ENCODE measurements at places on chromosomes 1 and 21.

GRCh38 chr1:33081554-33082305 is 777 bp downstream of the AZIN2 start:
- no peak for DNase-seq

- no peak for DNase-seq
Observed at GRCh38 chr1:25435397-25436108, 4.9 kb downstream of the MACO1 start.

- no peak for DNase-seq
Observed at GRCh38 chr1:246617768-246618167, 51.5 kb downstream of the CNST start.

GRCh38 chr1:108852221-108852975 is 4.5 kb downstream of the AKNAD1 start:
- DNase-seq = no peak

DNA sequence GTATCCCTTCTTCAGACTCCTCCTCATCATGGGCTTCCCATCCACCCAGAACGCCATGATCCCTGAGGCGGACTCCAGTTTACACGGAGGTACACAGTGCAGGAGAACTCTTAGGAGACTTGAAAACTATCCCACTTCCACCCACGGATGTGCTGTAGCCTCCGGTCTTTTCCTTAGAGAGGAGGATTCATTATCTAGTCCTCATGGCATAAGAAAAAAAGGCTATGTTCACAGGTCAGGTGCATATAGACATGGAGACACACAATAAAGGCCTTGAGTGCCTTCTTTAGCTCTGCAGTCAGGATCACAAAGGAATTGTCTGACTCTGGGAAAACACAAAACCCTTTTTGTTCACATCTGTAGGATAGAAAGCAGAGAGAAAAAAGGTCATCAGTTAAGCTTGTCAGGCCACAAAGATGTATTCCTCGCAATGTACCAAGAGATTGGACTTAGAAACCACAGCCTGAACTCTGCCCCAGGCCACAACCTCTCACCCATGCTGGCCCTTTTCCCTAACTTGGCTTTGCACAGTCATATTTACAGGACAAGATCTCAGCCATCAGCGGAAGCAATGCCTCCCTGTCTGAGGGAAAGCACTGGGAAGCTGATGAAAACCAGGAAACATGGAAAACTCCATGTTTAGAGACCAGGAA is 9.0 kb downstream of the CRP start:
- DNase-seq = no peak

- DNase-seq = no peak
Observed at GRCh38 chr1:202159534-202160371, 649 bp downstream of the PTPN7 start.

DNA sequence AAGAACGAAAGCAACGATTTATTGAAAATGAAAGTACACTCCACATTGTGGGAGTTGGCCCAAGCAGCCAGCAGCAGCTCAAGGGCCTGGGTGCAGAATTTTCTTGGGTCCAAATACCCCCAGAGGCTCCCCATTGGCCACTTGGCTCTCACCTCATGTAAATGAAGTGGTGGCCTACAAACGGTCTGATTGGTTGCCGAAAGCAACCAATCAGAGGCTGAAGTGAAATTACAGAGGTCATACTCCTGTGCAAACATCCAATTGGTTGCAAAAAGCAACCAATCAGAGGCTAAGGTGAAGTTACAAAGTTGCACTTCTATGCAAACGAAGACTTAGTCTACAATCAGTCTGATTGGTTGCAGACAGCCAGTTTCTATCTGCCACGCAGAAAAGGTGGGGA is 31.9 kb downstream of the FAM163A start:
- DNase-seq = no peak

All from fibroblast of skin of left quadriceps (primary cell).